NCI-H524 (cell line): ENCODE measurements at places on chromosomes 6 and 20.

DNA sequence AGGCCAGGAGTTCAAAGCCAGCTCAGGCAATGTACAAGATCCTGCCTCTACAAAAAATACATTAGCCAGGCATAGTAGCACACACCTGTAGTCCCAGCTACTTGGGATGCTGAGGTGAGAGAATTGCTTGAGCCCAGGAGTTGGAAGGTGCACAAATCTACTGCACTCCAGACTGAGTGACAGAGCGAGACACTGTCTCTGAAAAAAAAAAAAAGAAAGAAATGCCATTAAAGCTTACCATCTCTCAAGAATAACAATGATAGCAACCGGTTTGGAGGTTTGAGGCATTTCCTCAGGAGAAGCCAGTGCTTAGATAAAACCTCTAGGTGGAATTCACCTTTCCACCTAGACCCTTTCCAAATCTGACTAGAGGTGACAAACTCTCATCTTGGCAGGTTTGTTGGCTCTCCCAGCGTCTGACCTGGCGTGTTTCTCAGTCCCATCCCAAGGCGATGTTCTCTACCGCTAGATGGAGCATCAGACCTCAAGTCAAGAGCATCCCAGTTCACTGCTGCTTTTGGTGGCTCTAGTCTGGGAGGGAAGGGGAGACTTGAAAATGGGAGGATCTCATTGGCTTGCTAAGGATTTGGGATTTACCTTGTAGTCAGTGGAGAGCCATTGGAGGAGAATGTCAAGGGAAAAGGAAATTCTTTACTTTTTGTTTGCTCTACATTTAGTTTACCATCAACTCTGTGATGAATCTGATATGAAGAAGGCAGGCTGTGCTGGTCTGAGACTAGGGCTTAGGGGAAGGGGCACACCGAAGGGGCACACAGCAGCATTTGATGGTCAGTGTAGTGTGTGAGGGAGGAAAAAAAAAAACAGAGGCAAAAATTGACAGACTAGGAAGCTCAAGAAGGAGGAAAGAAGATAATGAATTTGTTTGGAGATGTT, 67.9 kb downstream of the NCOA7 start:
- peak; percentile 78 for DNase-seq

DNA sequence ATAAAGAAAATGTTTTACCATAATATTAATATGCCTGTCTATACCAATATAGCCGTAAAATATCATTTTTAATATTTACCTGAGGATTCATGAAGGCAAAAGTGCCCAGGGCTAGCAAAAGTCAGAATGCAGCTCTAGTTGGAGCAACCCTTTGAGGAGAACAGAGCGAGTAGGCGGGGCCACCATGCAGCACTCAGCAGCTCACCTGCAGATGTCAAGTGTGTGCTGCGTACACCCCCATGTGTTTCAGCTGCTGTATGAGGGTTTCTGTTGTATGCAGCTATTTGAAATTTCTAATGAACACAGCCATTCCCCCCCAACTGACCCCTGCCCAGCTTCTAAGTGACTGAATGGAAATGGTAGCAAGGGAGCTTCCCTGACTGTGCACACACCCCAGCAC, 508.0 kb downstream of the QKI start:
- DNase-seq: no peak

DNA sequence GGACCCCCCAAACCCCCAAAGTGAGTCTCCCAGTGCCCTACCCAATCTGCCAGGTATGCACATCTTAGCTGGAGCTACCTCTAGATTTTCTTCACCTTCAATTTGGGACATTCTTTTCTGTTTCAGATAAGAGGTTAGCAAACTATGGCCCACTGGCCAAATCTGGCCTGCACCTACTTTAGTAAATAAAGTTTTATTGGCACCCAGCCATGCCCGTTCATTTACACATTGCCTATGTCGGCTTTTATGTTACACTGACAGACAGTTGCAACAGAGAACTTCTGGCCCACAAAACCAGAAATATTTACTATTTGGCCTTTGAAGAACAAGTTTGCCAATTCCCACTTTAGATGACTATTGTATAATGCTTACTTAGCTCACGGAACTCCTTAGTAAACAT, 55.9 kb upstream of the STX16 start:
- no peak for DNase-seq

DNA sequence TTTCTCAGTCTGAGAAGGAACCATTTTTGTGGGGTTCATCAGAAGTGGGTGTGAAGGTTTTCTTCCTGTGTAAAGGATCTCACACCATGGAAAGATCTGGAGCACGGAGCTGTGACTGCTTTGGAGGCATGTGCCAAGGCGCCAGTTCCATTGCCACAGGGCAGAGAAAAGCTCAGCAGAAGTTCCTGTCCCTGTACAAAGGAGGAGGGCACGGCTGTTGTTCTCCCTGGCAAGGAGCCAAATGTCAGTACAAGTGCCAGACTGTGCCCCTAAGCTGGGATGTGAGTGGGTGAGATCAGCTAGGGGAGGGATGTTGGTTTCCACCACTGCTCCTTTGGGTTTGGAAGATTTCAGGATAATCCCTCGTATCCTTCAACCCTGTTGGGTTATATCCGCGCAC, 117.3 kb downstream of the CRYBG1 start:
- peak; percentile 89 for DNase-seq

GRCh38 chr6:132733814-132734213, 20.0 kb upstream of the VNN1 start:
- no peak for DNase-seq

DNA sequence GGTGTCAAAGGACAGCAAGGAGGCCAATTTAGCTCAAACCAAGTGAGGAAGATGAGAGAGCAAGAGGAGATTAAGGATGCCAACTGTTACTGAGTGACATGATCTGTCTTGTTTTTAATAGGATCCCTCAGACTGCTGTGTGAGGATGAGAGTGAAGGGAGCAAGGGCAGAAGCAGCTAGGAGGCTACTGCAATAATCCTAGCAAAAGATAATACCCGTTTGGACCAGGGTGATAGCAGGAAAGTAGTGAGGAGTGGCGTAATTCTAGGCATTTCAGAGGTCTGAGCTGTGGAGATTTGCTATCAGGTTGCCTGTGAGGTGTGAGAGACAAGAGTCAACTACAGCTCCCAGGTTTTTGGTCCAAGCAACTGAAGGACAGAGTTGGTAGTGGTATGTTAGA, 14.7 kb downstream of the UBE2V1 start:
- peak; percentile 32 for DNase-seq

GRCh38 chr20:54619682-54620081, 144.3 kb downstream of the DOK5 start:
- no peak for DNase-seq

- no peak for DNase-seq
Measured at GRCh38 chr6:24484657-24485323, 4.6 kb downstream of the GPLD1 start.

- DNase-seq: no peak
Measured at GRCh38 chr20:25035921-25036320, 22.0 kb downstream of the ACSS1 start.

- DNase-seq: peak; percentile 67
Measured at GRCh38 chr6:142796571-142796970, 148.4 kb downstream of the HIVEP2 start.

DNA sequence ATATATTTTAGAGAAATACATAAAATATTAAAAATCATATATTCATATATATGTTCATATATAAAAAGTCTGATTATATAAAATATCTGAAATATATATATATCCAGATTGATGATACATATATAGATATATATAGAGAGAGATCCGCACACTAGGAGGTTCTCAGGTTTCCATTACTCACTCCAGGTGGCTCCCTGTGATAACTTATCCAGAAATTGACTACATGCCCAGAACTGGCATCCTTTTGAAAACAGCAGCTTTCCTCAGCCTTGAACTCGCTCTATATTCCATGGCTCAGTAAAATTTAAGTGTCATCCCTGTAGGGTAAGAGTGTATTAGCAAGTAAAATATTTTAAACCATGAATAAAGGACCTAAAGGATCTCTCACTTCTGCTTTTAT, 206.8 kb downstream of the TINAG start:
- DNase-seq: peak; percentile 66

GRCh38 chr20:54477191-54477955, 2.0 kb downstream of the DOK5 start:
- DNase-seq: no peak

DNA sequence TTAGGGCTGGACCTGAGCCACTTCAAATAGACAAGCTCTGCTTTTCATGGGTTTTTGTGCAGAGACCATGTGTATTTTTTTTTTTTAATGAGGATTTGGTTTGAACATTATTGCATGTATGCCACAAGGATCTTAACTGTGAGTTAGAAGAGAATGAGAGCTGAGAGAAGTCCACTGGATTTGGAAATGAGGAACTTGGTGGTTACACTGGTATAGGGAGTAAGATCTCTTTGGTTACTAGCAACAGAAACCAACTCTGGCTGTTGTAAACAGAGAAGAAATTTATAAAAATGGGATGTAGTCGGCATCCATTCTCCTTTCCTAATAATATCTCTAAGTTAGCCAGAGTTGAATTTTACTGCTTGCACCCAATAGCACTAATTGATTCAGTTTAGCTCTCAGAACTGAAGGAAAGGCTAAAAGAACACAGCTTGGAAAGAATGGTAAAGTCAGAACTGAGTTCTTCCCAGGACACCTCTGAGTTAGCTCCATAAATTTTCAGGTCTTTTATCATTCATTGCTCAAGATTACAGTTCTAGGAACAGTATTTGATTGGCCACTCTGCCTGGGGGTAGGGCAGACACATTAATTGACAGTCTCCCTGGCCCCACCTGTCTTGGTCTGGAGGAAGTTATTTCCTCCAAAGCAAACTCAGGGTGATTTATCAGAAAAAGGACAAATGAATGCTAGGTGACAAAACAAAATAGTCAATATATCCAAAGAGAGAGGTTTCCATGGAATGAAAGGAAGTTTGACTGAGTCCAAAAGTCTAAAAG, 3.9 kb upstream of the WFDC2 start:
- DNase-seq: no peak

- DNase-seq: no peak
Measured at GRCh38 chr20:45051204-45052060, 49.5 kb downstream of the KCNS1 start.

- DNase-seq: peak; percentile 29
Measured at GRCh38 chr6:30828027-30828962, 56.0 kb upstream of the DDR1 start.

- DNase-seq: no peak
Measured at GRCh38 chr6:139903411-139904157, 529.1 kb upstream of the CITED2 start.

GRCh38 chr6:33962246-33963027, 158.6 kb upstream of the MLN start:
- peak; percentile 67 for DNase-seq

- no peak for DNase-seq
Measured at GRCh38 chr6:125124049-125124669, 29.4 kb upstream of the TPD52L1 start.

GRCh38 chr6:100803264-100804045, 77.7 kb downstream of the ASCC3 start:
- DNase-seq: no peak

GRCh38 chr6:43954311-43955131, 172.7 kb downstream of the MRPL14 start:
- no peak for DNase-seq

DNA sequence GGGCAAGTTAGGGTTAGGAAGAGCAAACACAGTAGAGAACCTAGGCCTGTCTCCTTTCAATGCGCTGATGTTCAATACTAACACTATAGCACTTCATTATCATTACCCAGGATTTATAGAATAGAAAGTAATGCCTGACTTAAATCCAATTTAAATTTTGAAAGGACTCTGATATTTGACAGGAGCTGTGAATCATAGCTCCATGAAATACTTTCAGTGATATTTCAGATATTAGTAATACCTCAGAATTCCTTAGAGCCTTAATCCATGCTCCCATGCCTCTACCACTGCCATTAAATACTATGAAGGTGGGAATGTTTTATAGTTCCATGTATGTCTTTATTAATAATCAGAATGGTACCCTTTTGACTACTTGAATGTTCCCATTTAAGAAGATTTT, 530.2 kb downstream of the BCKDHB start:
- no peak for DNase-seq

DNA sequence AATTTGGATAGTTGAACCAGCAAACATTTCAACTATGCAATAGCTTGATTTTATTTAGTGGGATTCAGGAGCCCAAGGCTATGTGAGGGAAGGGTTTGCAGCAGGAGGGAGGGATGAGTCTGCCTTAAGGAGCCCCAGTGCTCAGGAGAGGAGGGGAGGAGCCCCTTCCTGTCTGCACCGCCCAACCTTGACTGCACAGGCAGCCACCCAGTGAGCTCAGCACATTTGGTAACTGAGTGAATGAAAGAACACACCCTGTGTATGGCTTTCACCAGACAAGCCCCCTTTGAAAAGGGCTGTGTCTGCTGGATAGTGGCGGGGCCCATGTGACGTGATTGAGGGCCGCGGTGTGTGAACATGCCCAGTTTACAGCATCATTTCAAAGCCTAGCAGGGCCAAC, 17.0 kb downstream of the DACT2 start:
- DNase-seq: no peak

GRCh38 chr20:53974785-53975555, 95.4 kb downstream of the BCAS1 start:
- DNase-seq: no peak

- peak; percentile 85 for DNase-seq
Measured at GRCh38 chr20:35092524-35093266, at the start of gene TRPC4AP. TRPC4AP (minus strand) TSS chr20:35092807; CDS start chr20:35092781, 26 bp downstream.

- no peak for DNase-seq
Measured at GRCh38 chr6:117393045-117393444, 32.7 kb downstream of the ROS1 start.

GRCh38 chr6:111750753-111751673, 122.2 kb downstream of the FYN start:
- DNase-seq: no peak

DNA sequence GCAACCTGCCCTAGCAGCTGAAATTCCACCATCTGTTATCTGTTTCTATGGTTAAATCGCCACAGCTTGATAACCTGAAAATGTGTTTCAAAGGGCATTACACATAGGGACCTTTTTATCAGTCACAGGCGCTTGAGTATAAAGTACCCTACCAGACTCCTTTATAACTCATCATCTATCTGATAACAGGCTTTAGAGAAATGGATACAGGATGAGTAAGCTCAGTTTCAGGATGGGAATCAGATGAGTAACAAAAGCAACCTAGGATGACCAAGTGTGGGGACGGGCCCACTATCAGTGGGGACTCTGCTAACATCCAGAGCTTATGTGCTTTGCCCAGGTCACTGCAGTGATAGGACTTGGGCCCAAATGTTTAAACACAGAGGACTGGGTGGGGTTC, 75.6 kb downstream of the PRND start:
- DNase-seq: no peak

GRCh38 chr6:45169815-45170214, 158.3 kb upstream of the RUNX2 start:
- no peak for DNase-seq

GRCh38 chr6:20474874-20475542, 59.2 kb upstream of the CDKAL1 start:
- DNase-seq: no peak

GRCh38 chr6:38323216-38323615, 316.5 kb downstream of the BTBD9 start:
- DNase-seq: no peak

DNA sequence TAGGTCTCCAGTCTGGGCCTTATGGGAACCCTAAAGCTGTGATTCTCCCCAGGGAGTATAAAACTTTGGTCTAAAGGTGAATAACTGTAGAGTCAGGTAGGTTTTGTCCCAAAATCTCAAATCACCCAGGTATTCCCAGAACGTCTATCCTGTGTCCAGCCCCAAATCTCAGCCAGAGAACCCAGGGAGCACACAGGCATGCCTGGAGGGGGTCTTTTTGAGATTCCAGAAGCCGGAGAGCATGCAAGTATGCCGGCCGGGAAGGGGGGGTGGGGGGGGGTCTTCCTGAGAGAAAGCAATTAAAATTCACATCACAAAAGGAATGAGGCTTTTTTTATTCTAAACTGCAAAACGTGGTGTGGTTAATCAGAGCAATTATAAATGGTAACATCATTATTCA, 210.0 kb downstream of the PTPRT start:
- DNase-seq: no peak

GRCh38 chr20:30505566-30505965, 751.9 kb upstream of the DEFB115 start:
- no peak for DNase-seq
